ENCODE measurements at places on chromosomes 5 and 9.

GRCh38 chr9:36690412-36691168 lies 117.9 kb downstream of the MELK start:
- DNase-seq = no peak

GRCh38 chr9:136614372-136614922 lies 48.3 kb upstream of the EGFL7 start:
- no peak for DNase-seq

- peak; percentile 12 for DNase-seq
Measured at GRCh38 chr9:120937596-120937995, 11.0 kb upstream of the TRAF1 start.

- DNase-seq = no peak
Measured at GRCh38 chr5:126587551-126588390, 7.2 kb downstream of the ALDH7A1 start.

GRCh38 chr5:22593592-22593991 lies 259.6 kb downstream of the CDH12 start:
- no peak for DNase-seq

GRCh38 chr5:147344861-147345260 lies 110.0 kb downstream of the STK32A start:
- no peak for DNase-seq

GRCh38 chr9:128902351-128903078 lies 18.3 kb upstream of the PHYHD1 start:
- DNase-seq = no peak

GRCh38 chr5:171562822-171563221 lies 143.4 kb downstream of the FGF18 start:
- DNase-seq = no peak
